ENCODE measurements at places on chromosomes 16 and 17.

DNA sequence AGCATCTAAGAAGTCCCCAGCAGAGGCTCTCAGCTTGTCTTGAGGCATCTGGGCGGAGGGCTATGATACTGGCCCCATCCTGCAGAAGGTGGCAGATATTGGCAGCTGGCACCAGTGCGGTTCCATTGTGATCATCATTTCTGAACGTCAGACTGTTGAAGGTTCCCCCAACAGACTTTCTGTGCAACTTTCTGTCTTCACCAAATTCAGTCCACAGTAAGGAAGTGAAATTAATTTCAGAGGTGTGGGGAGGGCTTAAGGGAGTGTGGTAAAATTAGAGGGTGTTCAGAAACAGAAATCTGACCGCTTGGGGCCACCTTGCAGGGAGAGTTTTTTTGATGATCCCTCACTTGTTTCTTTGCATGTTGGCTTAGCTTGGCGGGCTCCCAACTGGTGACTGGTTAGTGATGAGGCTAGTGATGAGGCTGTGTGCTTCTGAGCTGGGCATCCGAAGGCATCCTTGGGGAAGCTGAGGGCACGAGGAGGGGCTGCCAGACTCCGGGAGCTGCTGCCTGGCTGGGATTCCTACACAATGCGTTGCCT lies at the start of gene CIITA:
TSS of gene CIITA (plus strand) at position 404 of the 543 bp plus-strand sequence. CDS start at position 533, 129 bp downstream.
- peak; percentile 18 for DNase-seq

DNA sequence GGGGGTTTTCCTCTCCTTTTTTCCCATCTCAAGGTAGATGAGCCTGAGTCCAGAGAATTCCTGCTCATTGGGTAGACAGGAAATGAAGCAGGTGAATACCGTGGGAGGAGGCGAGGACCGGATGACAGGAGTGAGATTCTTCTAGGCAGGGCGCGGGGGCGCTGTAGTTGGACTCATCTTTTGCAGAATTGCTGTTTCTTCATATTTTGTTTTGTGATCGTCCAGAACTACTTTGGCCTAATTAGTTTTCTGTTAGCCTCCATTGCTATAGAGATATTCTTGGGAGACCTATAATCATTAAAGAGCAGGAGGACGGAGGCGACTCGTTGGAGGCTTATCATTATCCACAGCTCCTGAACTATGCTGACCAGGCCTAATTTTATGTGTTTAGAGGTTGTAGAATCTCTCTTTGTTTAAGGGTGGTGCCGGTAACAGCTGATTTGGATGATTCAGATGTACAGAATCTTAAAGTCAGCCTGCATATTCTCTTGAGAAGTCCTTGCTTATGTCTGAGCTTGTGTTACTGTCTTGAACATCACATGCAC lies 650 bp downstream of the ATP6V0A1 start:
- no peak for DNase-seq

GRCh38 chr16:48542020-48542473 lies 67.9 kb downstream of the N4BP1 start:
- DNase-seq = no peak

- no peak for DNase-seq
Measured at GRCh38 chr16:1301562-1301961, 7.9 kb upstream of the UBE2I start.

- no peak for DNase-seq
Measured at GRCh38 chr16:69116256-69116875, 10.9 kb downstream of the HAS3 start.

DNA sequence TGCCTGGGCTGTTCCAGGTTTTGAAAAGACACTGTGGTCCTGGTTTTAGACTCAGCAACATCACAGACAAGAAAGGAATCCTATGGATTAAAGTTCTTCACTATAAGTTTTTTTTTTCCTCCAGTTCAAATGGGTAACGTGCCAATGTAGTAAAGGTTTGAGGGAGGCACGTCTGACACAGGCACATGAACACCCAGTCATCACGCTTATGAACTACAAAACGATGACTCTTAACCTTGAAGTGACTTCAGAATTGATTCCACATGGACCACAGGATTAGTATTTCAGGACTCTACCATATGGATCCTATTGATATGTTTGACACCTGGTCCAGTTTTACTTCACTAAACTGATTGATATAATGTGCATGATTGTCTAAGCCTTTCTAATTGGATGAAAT lies 2.3 kb downstream of the PRMT7 start:
- DNase-seq = no peak

- DNase-seq = no peak
Measured at GRCh38 chr17:76878568-76878967, 10.4 kb downstream of the MGAT5B start.
